ENCODE measurements at places on chromosomes 2 and 18.

DNA sequence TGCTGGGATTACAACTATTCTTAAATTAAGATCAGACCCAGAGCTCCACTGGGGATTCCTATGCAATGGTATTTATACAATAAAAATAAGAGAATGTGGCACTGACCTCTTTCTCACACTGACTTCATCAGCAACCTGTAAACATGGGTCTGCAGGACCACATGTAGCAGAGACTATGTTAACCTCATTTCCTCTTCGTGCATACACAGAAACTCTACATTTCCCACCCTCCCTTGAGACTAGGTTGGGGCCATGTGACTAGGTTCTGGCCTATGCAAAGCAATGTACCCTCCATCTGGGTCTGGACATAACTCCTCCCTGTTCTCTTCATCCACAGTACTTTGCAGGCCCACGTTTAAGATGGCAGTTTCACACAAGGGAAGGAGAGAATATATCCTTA lies 514.4 kb upstream of the CHAC2 start:
- DNase-seq = no peak

DNA sequence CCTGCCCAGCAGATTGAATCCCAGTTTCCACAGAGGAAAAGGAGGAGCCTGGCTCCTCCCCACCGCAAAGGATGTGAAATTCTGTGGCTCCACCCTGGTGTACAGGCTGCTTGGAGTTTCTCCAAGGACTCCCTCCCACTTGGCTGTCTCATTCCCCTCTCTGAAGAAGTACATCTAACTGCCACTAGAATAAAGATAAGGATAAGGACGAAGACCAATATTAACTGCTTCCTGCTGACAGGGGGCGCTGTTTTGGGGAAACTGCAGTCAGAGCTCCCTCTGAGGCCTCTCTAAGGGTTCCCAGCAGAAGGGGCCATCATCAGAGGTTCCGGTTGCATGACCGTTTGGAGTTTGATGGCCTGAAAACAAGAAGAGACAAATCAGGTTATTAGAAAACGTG lies 790.9 kb downstream of the CPS1 start:
- DNase-seq = no peak

- no peak for DNase-seq
Observed at GRCh38 chr18:39209173-39209572, 1643.6 kb upstream of the CELF4 start.

- DNase-seq = no peak
Observed at GRCh38 chr2:112958428-112959108, 19.2 kb upstream of the IL36G start.

- DNase-seq = no peak
Observed at GRCh38 chr2:100041946-100042345, 100.4 kb downstream of the AFF3 start.
